ENCODE measurements at places on chromosomes 1 and 21.
A peak's percentile ranks its signal among the peaks of the same experiment; 100 is the strongest.

GRCh38 chr1:23814016-23814415, 11.2 kb downstream of the HMGCL start:
- H3K4me1 ChIP-seq = peaks cover 14% of the 10 kb centered on the region
- H3K27me3 ChIP-seq = no peaks in the 10 kb centered on the region
- peaks cover 60% of the 10 kb centered on the region for H3K36me3 ChIP-seq
- no peak overlapping the region for H3K4me3 ChIP-seq

DNA sequence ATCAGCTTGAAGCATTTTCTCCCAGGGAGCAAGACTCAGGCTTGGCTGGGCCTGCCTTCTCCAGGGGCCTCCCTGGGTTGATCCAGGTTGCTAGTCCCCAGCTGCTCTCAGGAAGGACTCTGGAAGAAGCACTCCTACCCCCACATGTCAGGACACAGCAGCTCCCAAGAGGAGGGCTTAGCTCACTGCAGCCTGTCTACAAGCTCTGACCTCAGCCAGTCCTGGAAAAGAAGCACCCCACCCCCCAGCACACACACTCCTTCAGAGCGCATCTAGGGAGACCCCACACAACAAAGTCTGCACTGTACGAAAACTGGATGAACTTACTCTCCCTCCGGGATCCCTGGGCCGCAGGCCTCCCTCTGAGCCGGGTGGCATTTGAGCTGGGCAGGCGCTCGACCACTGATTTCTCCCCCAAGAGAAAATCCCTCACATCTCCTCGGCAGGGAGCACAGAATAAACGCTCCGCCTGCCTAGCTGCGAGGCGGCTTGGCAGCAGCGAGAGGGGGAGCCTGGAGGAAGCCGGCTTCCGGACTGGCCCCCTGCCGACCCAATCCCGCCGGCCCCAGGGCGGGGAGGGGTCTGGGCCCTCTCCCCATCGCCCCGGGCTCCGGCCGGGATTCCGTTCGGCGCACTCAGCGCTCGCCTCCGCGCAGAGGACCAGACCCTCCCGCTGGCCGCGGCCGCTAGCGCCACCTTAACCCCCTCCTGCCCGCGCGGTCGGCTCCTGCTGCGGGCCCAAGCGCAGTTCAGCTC, at the start of gene KCNA2:
KCNA2 (minus strand) TSS at position 458 of the 756 bp plus-strand sequence. CDS start 1,576 bp downstream, outside the sequence.
- H3K4me1 ChIP-seq = peaks cover 4% of the 10 kb centered on the region
- H3K36me3 ChIP-seq = no peaks in the 10 kb centered on the region
- H3K27me3 ChIP-seq = peaks cover 73% of the 10 kb centered on the region
- H3K27ac ChIP-seq = no peak within 1 kb of the TSS

GRCh38 chr1:42479621-42480020, 16.5 kb downstream of the CCDC30 start:
- no peak overlapping the region for H3K27ac ChIP-seq
- no peak overlapping the region for H3K4me3 ChIP-seq
- H3K4me1 ChIP-seq = no peaks in the 10 kb centered on the region
- no peaks in the 10 kb centered on the region for H3K36me3 ChIP-seq
- no peak for DNase-seq

GRCh38 chr1:68230901-68231626, 1.3 kb downstream of the WLS start:
- peak overlapping the region; percentile 54 for H3K27ac ChIP-seq
- peaks cover 3% of the 10 kb centered on the region for H3K36me3 ChIP-seq
- no peaks in the 10 kb centered on the region for H3K4me1 ChIP-seq
- no peaks in the 10 kb centered on the region for H3K27me3 ChIP-seq
- H3K4me3 ChIP-seq = peak overlapping the region; percentile 62
- peak; percentile 48 for DNase-seq

GRCh38 chr1:183282101-183282855, 96.2 kb downstream of the LAMC2 start:
- H3K4me1 ChIP-seq = peaks cover 26% of the 10 kb centered on the region
- no peak overlapping the region for H3K27ac ChIP-seq
- H3K4me3 ChIP-seq = no peak overlapping the region

DNA sequence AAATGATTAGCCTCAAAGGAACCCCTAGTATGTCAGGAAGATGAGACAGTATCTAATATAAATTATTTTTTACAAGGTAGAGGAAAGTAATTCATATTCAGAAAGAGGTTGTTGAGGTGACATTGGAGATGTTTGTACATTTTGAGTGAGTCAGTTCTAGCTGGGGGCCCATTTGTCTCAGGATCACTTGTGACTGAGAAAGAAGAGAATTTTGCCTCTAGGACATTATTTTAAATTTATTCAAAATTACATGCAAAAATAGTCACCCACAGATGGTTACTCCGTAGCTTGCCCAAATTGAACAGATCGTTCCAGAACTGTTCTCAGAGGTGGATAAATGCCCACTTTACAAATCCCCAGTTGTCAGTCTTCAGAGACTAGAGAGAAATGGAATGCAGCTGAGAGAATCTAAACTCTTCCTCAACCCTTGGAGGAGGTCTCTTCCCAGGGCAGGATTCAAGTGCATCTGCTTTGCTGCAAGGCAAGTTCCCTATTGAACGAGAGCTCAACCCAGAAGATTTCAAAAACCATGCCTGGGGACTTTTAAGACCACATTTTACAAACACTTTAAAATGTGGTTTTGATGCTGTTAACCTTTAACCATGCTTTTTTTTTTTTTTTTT, 987.8 kb upstream of the ADAMTS5 start:
- no peak overlapping the region for H3K4me3 ChIP-seq
- no peak overlapping the region for H3K27ac ChIP-seq
- H3K4me1 ChIP-seq = no peaks in the 10 kb centered on the region

GRCh38 chr1:43227143-43227764, 42.5 kb upstream of the TMEM125 start:
- no peak overlapping the region for H3K4me3 ChIP-seq
- H3K27me3 ChIP-seq = no peaks in the 10 kb centered on the region
- no peaks in the 10 kb centered on the region for H3K36me3 ChIP-seq
- peaks cover 3% of the 10 kb centered on the region for H3K4me1 ChIP-seq
- DNase-seq = peak; percentile 70
- H3K27ac ChIP-seq = no peak overlapping the region

- DNase-seq = no peak
- H3K27ac ChIP-seq = no peak overlapping the region
- H3K4me1 ChIP-seq = no peaks in the 10 kb centered on the region
- no peaks in the 10 kb centered on the region for H3K27me3 ChIP-seq
These were observed 98.2 kb downstream of the PGBD5 start for GRCh38 chr1:230327892-230328284.

All from large intestine (tissue), 12 donors.